ENCODE measurements at places on chromosomes 3 and 15. TPM values are rescaled to one million over a fixed set of nuclear protein-coding genes. Genes with fewer than 3 reads are reported as not detected.

The CCR3 gene
- not detected for total RNA-seq

The CCR8 gene
- not detected for total RNA-seq

The MKRN2OS gene
- not detected for total RNA-seq

The PRSS50 gene
- total RNA-seq = 1.9 TPM

The GAP43 gene
- 5.0 TPM for total RNA-seq

The FMN1 gene
- 2.2 TPM for total RNA-seq

The LRRC3B gene
- total RNA-seq = 8.2 TPM

The ADIPOQ gene
- total RNA-seq = not detected

The GLDN gene
- total RNA-seq = 5.3 TPM

The PROK2 gene
- 2.0 TPM for total RNA-seq

The ILDR1 gene
- 0.07 TPM for total RNA-seq

The SPRED1 gene
- 32.3 TPM for total RNA-seq

The DUT gene
- total RNA-seq = 55.4 TPM

The DLL4 gene
- total RNA-seq = 0.12 TPM

The GRIP2 gene
- total RNA-seq = 0.25 TPM

The CLCN2 gene
- total RNA-seq = 16.5 TPM

The RARRES1 gene
- total RNA-seq = 0.62 TPM

The AHSG gene
- total RNA-seq = not detected

The OR5H2 gene
- not detected for total RNA-seq

The SMCO1 gene
- total RNA-seq = not detected

All from neural progenitor cell (in vitro differentiated cells).